Uterine smooth muscle cell (primary cell): ENCODE measurements at places on chromosomes 5 and 9. TPM values are rescaled to one million over a fixed set of nuclear protein-coding genes. Genes with fewer than 3 reads are reported as not detected.

CARTPT gene
- not detected in 2 replicates for total RNA-seq

F2RL1 gene
- total RNA-seq = 60.6 and 62.0 TPM in 2 replicates

TJP2 gene
- total RNA-seq = 24.1 and 51.1 TPM in 2 replicates

KCNN2 gene
- total RNA-seq = 0.22 and 0.37 TPM in 2 replicates

ECM2 gene
- total RNA-seq = 1.00 and 2.4 TPM in 2 replicates

TERT gene
- under 0.01 TPM in 1 of 2 replicates, not detected in the other for total RNA-seq

CBY3 gene
- 0.50 TPM in 1 of 2 replicates, not detected in the other for total RNA-seq

SVEP1 gene
- 11.1 and 42.2 TPM in 2 replicates for total RNA-seq

ADAMTSL2 gene
- total RNA-seq = not detected in 2 replicates

PCDHGA12 gene
- total RNA-seq = 15.5 and 21.5 TPM in 2 replicates

MYOT gene
- total RNA-seq = not detected in 2 replicates

CCDC192 gene
- total RNA-seq = not detected in 2 replicates

CHSY3 gene
- total RNA-seq = 3.8 and 5.5 TPM in 2 replicates
